Activated CD4-positive, alpha-beta T cell treated with anti-CD3 and anti-CD28 coated beads for 48 hours (primary cell): ENCODE measurements at places on chromosomes 12 and 14.

GRCh38 chr14:99546234-99546879 is 57.6 kb downstream of the CCDC85C start:
- no peak for DNase-seq

- DNase-seq: peak; percentile 86
These were observed at the start of gene STAT6 for GRCh38 chr12:57111031-57111734. TSS of gene STAT6 (minus strand) at chr12:57111362. CDS start at chr12:57108278, 3,084 bp downstream.

DNA sequence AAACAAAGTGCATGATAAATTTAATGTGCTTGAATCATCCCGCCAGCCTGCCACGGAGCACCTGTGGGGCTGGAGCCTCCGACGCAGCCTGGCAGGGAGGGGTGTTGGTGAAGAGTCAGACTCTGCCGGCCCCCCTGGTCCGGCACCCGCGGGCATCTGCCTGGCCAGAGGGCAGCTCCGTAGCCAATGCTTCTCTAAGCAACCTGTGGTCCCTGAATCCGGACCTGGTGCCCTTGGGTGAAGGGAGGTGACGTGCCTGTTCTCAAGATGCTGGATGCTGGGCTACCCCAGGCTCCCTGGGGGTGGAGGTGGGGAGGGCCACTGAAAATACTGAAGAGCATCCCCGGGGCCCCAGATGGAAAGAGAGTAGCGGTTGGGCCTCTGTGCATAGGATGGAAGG is 158.6 kb upstream of the C14orf180 start:
- DNase-seq: no peak

GRCh38 chr12:46699986-46700385 is 125.8 kb downstream of the SLC38A4 start:
- no peak for DNase-seq

GRCh38 chr12:111401167-111401605 is 4.5 kb upstream of the SH2B3 start:
- DNase-seq: no peak

GRCh38 chr12:645563-646071 is 17.6 kb downstream of the NINJ2 start:
- DNase-seq: no peak

GRCh38 chr12:110732572-110732971 is 10.1 kb downstream of the PPP1CC start:
- no peak for DNase-seq

DNA sequence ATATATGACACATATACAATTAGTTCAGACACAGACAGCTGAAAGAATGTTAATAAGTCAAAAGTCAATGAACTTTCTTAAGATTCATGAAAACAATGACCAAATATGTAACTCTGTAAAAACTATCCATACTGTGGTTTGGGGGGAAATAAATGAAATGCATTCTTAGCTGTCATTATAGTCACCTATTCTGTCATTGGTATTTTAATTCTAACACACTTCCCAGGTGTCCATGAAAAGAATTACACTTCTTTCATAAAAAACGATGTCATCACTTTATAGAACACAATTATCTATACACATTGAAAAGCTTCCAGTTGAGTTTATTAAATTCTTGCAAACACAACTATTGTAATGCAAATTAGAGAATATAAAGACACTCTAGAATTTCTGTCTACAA is 35.8 kb downstream of the PPFIA2 start:
- no peak for DNase-seq

- DNase-seq: no peak
These were observed 90.8 kb downstream of the AEBP2 start for GRCh38 chr12:19529951-19530636.

DNA sequence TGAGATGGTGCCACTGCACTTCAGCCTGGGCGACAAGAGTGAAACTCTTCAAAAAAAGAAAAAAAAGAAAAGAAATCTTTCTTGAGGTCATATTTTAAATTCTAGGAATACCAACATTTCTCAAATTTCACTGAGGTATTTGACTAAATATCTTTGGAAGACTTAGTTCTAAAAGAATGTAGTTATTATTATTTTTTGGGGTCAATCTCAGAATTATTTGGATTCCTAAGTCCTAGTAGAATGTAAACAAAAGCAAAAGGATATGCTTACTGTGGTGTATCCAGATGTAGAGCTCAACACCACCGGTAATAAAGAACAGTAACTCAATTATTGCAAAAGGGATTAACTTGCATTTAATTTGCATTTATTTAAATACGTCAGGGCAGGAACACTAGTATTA is 25.0 kb downstream of the PRICKLE1 start:
- no peak for DNase-seq

DNA sequence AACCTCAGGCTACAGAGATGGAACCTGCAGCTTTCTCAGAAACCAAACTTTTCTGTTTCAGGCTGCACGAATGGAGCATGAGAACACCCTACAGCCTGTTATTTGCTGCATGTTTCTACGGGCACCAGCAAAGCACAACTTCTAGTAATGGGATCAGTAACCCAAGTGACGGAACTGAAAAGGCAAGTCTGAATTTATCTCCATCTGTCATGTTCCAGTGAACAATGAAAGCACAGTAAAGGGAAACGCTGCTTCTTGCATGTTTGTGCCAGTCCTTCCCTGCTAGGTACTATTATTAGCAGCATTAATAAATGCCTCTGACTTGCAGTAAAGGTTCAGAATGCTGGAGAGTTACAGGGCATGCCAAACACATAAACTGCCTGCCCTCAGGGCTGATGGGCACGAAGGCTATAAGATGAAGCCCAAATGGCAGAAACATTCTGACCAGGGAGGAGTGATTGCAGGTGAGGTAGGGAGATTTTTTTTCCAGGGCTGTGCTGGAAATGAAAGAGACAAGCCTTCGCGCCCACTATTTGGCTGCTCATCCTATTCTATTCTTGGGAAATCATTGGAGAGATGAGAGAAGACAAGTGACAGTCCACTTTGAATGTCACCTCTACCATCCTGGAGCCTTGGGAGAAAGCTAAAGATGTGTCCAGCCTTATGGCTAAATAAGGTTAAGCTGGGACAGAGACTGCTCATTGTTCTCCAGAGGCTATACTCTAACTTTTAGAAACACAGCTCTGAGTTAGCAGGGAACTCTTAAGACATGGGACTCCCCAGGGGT is 100.4 kb upstream of the PLXNC1 start:
- DNase-seq: no peak

GRCh38 chr12:129234209-129234608 is 380.9 kb downstream of the GLT1D1 start:
- no peak for DNase-seq

DNA sequence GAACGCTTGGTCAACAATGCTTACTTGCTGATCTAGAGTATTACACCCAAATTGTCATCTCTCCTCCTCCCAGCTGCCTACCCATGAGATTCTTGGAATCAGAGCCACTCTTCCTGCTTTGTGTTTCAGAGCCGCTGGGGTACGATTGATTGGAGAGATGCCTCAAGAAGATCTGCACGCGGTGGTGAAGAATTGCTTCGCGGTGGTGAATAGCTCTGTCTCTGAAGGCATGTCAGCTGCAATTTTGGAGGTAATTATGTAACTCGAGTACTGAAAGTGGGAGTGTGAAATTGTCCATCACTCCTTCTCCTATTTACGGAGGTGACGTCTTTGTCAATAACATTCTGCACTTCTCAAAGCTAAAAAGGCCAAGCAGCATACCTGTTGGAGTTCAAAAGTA is 93.9 kb downstream of the GLT1D1 start:
- no peak for DNase-seq

- DNase-seq: no peak
These were observed 114.0 kb downstream of the GALC start for GRCh38 chr14:87878959-87879358.

DNA sequence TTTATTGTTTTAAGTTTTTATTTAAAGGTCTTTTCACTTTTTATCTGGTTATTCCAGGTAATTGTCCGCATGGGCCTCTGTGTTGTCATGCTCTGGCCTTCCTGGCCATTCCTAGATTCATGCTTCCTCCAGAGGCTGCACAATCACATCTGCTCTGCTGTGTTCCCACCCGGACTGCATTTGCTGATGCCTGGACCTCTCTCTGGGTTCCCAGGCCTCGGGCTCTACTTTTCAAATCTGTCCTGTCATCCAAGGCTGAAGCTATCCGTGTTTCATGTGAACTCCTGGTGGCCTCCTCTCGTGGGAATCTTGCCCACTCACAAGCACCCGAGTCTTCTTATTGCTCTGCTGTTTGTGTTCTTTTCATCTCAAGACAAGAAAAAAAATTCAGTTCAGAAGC is 16.1 kb upstream of the VDR start:
- DNase-seq: no peak

DNA sequence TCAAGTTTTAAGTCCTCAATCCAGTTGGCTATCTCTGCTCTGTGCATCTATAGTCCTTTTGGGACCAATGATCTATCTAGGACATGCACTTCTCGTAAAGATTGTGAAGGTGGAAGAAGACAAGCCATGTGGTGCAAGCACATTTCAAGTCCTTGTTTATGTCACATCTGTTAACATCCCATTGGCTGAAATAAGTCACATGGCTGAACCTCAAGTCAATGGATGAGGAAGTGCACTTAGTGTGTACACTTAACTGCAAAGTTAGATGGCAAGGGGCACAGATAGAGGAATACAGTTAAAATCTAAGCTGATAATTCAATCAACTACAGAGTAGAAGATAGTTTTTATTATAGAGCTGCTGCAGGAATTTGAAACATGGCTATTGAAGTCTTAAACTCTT is 362.8 kb upstream of the TBX3 start:
- DNase-seq: no peak

DNA sequence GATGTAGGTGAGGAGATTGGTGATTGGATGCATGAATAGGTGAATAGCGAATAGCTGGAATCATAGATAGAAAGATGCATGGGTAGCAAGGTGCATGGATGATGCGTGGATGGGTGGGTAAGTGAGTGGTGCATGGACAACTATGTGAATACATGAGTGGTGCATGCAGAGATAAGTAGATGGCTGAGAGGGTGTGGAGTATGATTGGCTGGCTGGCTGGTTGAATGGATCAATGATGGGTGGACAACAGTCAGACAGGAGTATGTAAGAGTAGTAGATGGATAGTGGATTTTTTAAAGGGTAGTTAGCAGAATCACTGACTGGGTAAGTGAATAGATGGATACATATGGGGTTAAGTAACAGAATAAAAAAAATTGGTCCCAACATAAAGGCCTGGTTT is 33.9 kb downstream of the SERPINA3 start:
- no peak for DNase-seq

DNA sequence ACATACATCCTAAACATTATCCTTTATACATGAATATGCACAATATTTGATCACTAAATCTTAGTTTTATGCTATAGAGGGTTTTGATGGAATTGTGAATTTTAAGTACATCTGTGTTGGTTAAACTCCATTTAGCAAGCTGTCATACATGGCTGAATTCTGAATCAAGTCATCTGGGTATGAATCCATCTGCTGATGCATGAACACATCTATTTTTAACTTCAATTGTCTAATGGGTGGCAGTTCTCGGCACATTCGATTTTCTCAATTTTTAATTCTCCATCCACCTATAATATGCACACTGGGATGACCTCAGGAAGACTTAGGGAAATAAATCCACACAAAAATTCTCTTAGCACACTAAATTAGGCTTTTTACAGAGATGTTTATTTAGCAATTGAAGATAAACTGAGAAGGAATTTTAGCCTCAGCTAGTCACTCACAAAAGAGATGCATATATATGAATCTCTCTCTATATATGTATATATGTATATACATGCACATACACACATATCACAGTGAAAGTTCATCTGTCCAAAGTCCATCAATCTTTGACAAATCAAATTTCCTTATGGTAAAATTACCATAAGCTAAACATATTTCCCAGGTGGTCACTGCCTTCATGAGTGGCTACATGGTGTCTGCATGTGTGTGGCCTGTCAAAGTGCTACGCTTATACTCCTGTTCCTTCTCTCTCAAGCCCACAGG is 44.5 kb upstream of the VPS33A start:
- no peak for DNase-seq

DNA sequence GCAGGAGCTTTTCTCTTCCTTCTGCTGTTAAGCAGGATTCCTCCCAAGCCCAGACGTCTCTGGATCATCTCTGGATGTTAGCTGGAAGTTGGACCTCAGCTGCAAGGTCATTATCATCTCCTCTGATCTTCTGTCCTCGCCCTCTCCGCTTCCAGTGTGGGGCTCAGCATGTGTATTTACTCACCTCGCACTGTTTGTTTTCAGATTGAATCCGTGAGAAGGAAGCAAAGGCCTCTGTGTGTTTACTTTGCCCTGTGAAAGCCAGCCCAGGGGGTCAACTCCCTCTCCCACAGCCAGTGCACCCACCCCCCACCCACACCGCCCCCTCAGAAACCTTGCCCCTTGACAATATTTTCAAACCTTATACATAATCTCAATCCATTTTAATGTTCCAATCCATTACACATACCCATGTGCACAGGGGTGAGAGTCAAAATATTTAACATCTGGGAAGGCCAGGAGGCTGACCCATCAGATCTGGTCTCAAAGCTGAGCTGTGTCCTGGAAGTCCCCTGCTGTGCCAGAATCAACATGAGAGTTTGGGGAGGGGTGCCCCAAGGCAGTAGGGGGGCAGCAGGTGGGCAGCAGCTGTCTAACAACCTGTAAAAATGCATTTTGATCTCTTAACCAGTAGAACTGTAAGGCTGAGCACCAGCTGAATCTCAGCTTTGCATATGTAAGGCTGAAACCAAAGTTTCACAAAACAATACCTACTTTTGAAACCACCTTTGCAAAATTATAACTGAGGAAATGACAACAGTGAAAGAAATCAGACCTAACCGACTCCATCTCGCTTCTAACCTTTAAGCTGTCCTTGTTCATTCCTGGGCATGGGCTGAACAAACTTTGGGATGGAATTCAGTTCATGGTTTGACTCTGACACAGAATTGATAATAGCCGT is 157.9 kb downstream of the ZNF664 start:
- DNase-seq: no peak

- DNase-seq: no peak
These were observed 171.1 kb upstream of the ATP2B1 start for GRCh38 chr12:89879766-89880165.

DNA sequence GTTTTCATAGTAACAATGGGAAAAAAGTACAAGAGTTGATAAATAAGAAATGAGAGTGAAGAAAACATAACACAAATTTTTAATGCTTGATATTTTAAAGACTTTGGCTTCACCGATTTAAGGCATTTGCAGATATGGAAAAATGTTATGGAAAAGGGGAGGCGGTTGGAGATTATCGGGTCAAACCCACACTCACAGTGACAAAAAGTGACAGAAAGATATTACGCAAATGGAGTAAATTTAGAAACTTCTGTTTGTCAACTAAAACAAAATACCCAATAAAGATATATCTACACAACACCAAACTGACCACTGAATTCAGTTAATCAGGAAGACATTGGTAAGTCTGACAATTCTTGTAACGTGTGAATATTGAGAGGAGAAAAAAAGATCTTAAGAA is 2.5 kb downstream of the PPP1R12A start:
- DNase-seq: no peak

DNA sequence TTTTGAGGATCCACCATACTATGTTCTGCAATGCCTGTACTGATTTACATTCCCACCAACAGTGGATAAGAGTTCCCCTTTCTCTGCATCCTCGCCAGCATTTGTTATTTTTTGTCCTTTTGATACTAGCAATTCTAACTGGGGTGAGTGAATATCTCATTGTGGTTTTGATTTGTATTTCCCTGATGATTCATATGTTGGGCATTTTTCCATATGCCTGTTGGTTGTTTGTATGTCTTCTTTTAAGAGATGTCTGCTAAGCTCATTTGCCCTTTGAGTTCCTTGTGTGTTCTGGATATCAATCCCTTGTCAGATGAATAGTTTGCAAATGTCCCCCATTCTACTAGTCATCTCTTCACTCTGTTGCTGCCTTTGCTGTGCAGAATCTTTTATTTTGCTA is 49.0 kb upstream of the MSRB3 start:
- DNase-seq: no peak

- no peak for DNase-seq
These were observed 42.6 kb upstream of the HIF1A start for GRCh38 chr14:61652526-61653262.

- DNase-seq: no peak
These were observed 19.4 kb upstream of the P2RX4 start for GRCh38 chr12:121190523-121191031.
